Inflammatory macrophage treated with lipopolysaccharide for 1 hour (primary cell): ENCODE measurements at places on chromosomes 1 and 21.
A peak's percentile ranks its signal among the peaks of the same experiment; 100 is the strongest.

- DNase-seq: no peak
These were observed 8.4 kb downstream of the PLPP3 start for GRCh38 chr1:56570924-56571372.

DNA sequence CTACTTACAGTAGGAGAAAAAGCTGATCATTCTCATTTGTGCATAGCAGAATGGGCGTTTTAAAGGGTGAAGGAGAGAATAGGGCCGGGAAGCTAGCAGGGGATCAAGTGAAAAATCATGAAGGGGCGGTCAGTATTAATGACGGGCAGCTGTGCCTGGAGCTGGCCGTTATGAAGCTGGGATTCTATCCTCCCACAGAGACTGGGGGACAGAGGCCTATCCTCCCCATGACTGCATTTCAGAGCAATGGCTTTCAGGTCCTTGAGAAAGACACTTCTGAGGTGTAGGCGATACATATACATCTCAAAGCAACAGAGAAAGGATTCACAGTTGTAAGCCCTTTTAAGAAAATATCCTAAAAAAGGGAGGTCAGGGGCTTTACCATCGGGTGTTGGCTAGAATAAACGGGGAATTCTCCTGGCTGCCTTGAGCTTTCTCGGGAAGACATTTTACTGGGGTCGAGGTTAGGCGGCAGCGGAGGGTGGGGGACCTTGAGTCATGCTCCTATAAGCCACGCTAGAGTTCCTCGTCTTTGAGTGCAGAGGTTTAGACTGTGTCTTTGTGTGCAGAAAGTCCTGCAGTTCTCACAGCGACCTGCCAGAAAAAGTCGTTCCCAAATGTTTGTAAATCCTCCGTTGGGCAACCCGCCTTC lies 559 bp upstream of the MTARC2 start:
- DNase-seq: no peak

DNA sequence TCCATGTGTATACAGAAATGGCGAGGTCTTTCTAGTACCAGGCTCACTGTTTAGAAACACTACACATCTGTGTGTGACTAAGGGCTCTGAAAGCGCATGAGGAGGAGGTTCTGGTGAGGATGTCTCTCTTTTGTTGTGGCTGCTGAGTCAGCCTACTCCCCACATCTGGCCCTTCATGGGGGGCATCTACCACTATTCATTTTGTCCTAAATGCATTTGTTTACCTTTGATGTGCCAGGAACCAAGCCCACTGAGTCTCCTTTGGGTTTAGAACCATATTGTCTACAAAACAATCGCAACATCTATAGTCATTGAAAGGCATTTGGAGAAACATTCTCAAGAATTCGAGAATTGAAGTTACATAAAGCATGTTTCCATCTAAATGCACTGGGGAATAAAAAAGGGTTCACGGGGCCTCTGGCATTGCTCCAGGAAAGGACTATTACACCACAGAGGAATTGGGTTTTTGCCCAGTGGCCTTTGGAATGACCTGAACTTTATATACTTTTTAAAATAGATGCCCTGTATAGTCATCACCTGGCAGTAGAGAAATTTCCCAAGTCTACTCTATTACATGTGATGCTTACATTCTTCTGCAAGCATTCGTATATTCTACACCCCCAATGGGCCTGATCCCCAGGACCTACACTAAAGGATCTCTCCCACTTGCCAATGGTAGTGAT lies 35.1 kb upstream of the ADORA3 start:
- DNase-seq: no peak

- DNase-seq: no peak
These were observed 262.1 kb upstream of the PKN2 start for GRCh38 chr1:88421997-88422396.

DNA sequence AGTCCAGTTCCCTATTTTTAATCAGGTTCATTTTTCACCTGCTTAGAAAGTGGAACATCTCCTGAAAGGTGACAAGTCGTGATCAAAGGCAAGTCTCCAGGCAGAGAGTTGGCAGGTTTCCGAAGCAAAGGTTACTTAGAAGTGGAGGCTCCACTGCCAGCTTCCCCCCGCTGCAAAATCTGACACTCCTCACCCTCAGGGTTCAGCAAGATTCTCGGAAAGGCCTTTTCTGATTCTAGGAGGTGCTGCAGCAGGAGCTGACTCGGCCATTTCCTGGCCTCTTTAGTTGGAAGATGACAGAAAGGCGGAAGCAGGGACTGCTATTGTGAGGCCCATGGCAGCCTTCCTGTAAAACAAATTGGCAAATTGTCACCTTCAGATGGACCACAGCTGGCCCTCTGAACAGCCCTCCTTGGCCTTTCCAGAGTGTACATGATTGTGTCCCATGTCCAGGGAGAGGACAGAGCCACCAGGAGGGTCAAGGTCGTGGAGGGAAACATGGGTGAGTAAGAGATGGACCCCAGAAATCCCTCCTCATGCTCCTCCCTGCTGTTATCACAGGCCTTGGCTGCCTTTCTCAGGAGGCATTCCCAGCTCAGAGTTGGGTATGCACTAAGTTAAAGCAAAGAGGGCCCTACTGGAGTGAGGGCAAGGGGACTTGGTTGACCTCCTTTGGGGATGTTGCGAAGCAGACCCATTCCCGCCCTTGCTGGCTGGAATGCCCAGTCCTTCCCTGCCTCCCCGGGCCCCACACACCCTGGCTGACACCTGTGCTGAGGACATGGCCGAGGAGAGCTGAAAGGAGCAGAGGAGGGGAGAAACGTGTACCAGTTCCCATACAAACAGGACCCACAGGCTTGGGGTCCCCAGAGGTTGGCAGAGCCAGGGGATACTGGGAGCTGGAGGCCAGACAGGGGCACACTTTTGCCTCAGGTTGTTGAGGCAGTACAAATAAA lies 115.5 kb upstream of the IRF2BP2 start:
- DNase-seq: peak; percentile 61

DNA sequence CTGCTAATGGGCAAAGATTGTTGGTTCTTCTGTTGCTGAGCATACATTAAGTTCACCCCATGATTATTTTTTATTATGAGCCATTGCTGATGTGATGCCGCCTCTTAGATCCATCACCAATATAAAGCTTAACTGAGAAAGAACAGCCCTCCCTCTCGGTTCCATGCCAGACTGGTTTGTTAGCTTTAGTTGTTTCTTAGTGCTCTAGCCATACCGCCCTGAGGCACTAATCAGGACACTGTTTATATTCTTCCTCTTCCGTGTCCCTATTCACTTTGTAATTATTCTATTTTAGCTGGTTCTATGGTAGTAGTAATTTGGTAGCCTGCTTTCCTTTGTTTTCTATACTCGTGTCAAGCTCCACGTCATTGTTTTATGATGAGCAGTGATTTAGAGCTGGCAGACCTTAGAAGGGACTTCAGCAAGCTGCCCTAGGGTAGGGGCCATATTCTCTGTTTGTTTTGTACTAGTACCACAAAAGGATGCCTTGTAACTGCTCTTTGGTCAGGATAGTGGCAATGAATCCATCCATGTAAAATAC lies 27.3 kb upstream of the PDPN start:
- no peak for DNase-seq

- no peak for DNase-seq
These were observed 36.2 kb downstream of the CACHD1 start for GRCh38 chr1:64505944-64506655.

- DNase-seq: no peak
These were observed 174.4 kb downstream of the DSCAM start for GRCh38 chr21:40672602-40673001.

GRCh38 chr21:14838400-14838799 lies 226.4 kb downstream of the NRIP1 start:
- no peak for DNase-seq

GRCh38 chr1:35278886-35279554 lies 10.5 kb downstream of the ZMYM4 start:
- DNase-seq: no peak

DNA sequence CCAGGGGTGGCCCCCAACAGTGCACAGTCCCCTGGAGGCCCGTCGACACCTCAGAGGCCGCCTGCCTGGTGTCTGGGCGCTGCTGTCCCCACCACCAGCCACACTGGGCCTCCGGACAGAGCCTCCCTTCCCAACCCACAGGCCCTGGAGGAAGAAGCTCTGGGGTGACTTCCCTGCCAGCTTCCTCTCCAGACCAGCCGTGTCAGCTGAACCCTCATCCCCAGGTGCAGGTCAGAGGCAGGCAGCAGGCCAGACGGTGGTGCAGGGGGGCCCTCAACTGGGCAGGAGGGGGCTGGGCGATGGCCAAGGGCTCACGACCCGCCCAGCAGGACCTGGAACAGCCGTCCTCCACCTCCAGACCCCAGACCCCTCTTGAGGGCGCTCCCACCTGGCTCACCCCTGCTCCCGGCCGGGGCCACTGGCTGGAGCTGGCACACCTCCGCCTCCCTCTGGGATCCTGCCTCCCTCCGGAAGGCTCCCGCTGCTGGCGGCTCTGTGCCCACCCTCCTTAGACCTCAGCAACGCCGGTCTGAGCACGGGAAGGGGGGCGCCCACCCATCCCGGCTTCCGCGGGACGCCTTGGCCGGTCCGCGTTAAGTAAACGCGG lies 520 bp downstream of the TNFRSF18 start:
- DNase-seq: no peak

DNA sequence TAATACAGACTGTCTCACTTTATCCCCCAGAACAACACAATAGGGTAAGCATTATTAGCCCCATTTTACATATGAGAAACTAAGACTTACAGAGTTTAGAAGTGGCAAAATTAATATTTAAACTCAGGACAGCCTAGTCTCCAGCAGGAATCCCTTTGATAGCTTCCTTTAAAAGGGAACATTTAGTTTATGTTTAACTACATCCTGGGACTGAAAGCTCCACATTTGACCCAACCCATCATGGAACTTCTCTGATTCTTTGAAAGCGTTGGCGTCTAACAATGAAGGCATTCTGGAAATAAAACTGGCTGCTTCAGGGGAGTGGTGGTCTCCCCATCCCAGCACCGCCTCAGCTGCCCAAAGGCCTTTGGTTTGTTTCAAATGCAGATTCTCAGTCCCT lies 250.6 kb upstream of the NFIA start:
- no peak for DNase-seq

DNA sequence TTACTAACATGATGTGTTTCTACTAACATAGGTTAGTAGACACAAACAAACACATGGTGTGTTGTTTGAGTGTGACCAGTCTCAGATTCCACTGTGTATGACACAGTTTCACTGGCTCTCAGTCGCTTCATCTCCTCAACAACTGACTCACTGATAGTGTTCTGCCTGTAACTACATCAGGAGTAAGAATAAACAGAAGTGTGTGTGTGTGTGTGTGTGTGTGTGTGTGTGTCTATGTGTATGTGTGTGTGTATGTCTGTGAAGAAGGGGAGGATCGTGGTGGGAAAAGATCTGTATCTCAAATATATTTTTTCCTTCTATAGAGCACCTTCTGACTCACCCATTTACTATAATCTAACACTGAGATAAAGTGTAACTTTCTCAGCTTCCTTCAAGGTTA lies 391.0 kb downstream of the PTPRC start:
- DNase-seq: no peak

DNA sequence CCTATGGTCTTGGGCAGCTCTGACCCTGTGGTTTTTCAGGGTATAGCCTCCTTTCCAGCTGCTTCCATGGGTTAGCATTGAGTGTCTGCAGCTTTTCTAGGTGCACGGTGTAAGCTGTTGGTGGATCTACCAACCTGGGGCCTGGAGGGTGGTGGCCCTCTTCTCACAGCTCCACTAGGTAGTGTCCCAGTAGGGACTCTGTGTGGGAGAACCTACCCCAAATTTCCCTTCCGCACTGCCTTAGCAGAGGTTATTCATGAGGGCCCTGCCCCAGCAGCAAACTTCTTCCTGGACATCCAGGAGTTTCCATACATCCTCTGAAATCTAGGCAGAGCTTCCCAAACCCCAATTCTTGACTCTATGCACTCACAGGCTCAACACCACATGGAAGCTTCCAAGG lies 111.0 kb upstream of the C1orf87 start:
- DNase-seq: no peak

- DNase-seq: no peak
These were observed 9.8 kb downstream of the MTARC1 start for GRCh38 chr1:220796530-220796929.

DNA sequence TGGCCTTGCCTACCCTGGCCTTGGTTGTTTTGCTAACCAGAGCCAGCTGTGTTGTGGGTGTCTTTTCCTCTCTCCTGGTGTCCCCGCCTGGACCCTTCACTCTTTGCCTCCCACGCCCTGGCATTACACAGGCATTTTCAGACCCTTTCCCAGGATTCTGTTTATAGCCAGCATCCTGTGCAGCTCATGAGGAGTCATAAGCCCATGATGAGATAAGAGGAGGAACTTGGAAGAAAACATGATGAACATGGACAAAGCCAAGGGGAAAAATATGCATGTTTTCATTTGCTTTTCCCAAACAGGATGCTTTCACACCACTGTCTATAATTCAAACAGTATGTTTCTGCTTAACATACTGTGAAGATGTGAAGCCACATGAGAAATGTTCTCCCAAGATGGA lies 18.7 kb upstream of the WARS2 start:
- no peak for DNase-seq

DNA sequence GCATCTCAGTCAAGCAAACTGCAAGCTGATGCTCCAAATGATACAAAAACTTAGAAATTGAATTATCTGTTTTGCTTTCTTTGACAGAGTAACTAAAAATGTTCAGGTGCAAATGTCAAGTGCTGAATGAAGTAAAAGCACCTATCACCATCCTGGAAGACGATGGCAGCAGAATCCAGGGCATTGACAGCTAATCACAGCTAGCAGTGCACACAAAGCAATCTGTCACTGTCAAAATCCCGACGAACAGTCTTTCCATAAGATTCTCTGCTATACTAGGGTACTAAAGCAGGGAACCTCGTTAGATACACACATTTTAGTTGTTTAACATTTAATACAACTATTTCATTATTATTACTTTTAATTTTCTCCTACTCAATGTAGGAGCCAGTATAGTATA lies 233.3 kb downstream of the BRINP3 start:
- no peak for DNase-seq

GRCh38 chr1:155184835-155185782 lies 11.5 kb downstream of the TRIM46 start:
- DNase-seq: peak; percentile 82
